IMR-90 (cell line): ENCODE measurements at places on chromosomes 12 and 14.

GRCh38 chr12:113845900-113846674 lies 120.0 kb downstream of the RBM19 start:
- peak; percentile 31 for DNase-seq

DNA sequence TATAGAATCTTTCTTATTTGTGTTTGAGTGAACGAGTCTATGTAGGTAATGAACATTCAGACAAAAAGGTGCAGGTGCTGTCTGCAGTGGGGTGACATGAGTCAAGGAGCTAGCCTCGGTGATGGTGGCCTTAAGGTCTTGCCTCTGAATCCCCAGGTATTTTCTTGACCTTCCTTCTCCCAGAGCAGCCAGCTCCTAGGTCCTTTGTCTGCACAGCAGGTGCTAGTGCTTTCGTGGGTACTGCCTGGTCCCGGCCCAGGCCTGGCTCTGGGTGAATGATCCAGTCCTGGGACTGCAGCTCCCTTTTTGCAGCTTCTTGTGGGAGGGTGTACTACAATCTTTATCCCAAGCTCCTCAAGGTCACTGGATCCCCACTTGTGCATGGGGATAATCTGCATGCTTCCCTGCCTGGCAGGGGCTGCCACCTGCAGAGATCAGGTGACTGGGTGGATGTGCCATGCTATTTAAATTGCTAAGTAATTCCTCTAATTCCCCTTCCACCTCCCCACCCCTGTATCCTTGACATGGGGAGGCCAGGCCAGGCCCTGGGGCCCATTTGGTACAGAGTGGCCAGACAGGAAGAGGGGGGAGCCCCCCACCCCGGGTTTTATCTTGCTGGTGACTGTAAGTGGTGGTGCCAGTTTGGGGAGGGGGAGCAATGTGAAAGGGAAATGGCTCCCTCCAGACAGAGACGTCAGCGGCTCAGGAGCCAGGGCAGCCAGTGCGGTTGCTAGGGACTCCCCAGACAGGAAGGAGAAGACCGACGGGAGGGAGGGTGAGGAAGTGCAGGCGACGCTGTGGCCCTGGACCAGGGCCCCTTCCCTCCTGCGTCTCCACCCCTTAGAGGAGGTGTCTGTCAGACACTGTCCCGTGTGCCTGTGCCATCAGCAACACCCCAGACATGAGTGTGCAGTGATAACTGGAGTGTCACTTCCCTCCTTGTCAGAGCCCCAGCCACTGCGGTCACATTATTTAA lies 6.7 kb downstream of the VASH1 start:
- no peak for DNase-seq

DNA sequence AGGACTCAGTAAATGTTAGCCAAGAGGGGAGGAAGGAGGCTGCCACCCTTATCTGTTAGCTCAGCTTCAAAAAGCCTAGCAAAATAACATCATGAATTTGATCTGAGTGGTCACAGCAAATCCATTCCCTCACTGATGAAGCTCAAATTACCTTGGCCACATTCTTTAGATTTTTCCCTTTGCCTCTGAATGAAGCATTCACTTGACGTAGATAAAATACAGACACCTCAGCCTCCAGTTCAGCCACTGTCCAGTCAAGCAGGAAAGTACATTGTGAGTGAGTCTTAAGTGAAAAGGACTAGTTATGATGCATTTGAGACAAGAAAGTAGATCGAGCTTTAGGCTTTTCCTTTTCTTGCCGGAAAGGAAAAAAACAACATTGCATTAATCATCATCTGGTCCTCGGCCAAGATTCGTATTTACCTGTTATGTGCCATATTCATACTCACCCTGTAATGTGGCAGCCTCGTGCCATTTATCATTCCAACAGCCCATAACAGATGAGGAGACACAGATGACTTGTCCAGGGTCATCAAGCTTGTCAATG lies 146.5 kb downstream of the ETV6 start:
- DNase-seq = peak; percentile 91

- DNase-seq = no peak
Measured at GRCh38 chr14:67763158-67763822, 53.1 kb downstream of the ZFYVE26 start.

DNA sequence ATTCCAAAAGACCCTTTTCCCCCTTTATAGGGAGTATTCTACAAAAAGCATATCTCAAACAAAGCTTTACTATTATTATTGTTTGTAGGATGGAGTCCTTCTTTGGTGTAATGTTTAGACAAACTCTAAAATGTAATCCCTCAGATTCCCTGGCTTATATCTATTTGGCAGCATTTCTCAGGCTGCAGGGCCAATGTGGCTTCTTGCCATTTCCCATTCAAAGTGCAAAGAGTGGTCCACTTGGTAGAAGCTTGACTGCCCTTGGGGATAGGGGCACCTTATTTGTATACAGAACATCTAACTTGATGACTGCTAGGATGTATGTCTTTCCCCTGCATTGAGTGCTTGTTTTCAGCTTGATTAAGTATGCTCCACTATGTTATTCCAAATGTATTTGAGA lies 242.7 kb downstream of the PRKD1 start:
- no peak for DNase-seq

DNA sequence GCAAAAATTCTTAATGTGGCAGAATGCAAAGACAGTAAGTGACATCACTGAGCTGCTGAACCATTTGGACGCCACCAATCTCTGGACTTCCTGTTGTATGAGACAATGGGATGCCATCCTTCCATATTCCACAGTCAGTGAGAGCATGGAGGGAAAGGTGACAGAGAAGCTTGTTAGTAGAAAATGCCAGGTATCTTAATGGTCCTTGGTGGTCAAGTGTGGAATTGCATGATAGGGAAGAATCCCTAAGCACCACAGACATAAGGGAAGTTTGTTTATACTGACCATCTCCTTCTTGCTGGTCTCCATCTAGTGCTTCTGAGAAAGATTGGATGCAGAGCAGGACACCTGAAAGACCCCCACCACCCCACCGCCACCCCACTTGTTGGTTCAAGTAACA lies 1410.0 kb upstream of the TMEM132C start:
- no peak for DNase-seq

DNA sequence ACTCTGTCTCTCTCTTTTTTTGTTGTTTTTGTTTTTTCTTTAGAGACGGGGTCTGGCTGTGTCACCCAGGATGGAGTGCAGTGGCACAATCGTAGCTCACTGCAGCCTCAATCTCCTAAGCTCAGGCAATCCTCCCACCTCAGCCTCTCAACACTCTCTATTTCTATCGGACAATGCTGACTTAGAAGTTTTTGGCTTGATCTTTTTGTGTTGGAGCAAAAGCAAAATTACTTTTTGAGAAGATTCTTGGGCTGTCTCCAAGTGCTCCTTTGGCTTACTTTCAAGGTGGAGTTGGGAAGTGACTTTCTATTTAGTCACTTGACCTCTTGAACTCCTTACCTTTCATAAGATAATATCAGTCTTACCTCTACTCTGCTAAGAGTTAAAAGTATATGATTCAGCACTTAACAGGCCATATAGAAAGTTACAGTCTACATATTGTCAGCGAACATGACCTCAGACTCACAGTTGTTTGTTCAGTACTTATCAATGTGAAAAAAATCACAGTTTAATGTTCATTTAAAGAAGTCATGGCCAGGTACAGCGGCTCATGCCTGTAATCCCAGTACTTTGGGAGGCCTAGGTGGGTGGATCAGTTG lies 15.4 kb upstream of the MIA2 start:
- DNase-seq = peak; percentile 14

DNA sequence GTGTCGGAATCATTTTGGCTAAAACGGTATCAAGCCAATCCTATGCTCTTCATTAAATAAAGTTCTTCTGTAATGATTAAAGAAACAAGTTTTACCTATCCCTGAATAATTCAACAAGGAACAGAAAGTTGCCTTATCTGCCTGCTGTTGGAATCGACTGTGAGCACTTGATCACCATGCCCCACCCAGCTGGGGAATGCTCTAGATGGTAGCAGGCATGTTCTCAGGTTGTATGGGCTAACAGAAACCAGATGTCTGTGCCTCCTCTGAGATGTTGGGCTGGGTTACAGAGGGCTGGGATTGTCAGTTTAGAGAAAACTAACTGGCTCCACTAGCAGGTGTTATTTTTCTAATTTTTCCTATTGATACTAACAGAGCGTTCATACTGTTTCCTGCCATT lies 28.9 kb downstream of the RTRAF start:
- DNase-seq = no peak

GRCh38 chr12:97308576-97309198 lies 153.9 kb upstream of the RMST start:
- peak; percentile 65 for DNase-seq

GRCh38 chr14:61196792-61197191 lies 84.3 kb downstream of the TMEM30B start:
- DNase-seq = no peak

GRCh38 chr12:125890366-125890905 lies 825.2 kb downstream of the AACS start:
- no peak for DNase-seq

DNA sequence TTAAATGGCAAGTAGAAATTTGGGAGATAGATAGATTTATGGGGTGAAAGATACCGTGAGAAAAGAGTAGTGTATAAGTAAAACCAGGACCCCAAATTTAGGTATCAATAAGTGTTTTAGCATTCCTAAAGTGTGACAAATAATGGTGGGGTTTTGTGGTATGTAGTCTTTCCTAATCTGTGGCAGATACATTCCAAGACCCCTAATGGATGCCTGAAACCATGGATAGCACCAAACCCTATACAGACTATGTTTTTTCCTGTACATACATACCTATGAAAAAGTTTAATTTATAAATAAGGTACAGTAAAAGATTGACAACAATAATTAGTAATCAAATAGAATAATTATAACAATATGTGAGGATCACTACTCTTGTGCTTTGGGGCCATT lies 14.4 kb upstream of the TCP11L2 start:
- no peak for DNase-seq
